ENCODE measurements at places on chromosomes 7 and 10.

- no peak for DNase-seq
These were observed 132.0 kb downstream of the RPS24 start for GRCh38 chr10:78165617-78166016.

DNA sequence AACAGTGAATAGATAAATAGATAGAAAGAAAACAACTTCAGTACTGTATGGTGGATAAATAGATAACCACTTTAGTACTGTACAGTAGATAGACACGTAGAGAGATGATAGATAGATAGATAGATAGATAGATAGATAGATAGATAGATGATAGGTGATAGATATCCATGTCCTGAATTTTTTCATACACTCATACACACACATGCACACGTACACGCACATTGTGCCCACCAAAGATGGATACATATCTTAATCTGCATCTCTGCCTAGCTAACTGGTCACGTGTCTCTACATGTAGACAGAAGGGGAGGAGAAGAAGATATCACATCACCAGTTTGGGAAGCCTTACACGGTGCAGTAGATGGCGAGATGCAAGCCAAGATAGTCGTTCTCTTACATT is 99.2 kb downstream of the ARID5B start:
- DNase-seq = no peak

DNA sequence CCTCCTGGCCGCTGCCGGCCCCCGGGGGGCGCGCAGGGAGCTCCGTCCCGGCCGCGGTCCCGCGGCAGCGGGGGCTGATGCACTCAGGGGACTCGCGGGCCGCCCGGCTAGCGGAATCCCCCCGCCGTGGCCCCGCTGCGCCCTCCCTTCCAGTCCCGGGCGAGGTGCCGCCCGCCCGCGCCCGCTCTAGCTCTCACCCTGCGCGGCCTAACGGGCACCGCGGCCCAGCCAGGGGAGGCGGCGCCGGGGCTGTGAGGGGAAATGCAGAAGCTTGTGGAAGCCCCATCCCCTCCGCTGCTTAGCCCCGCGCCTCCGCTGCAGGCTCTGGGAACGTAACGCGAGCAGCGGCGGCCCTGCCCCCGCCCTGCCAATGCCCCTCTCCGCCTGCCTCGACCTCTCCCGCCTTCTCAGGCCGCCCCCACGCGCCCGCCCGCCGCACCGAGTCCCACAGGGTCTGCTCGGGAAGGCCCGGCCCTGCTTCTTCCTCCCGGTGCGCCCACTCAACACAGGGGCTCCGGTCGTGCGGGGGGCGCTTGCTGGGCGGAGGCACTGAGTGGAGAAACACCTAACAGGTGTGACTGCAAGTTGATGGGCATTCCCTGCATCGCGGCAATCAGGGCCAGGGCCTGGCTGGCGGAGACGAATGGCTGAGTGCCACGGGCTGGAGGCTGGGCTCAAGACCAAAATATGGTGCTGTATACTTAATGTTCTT is 384 bp upstream of the TMEM229A start:
- DNase-seq = no peak

- no peak for DNase-seq
These were observed 42.7 kb upstream of the A1CF start for GRCh38 chr10:50928190-50928552.

DNA sequence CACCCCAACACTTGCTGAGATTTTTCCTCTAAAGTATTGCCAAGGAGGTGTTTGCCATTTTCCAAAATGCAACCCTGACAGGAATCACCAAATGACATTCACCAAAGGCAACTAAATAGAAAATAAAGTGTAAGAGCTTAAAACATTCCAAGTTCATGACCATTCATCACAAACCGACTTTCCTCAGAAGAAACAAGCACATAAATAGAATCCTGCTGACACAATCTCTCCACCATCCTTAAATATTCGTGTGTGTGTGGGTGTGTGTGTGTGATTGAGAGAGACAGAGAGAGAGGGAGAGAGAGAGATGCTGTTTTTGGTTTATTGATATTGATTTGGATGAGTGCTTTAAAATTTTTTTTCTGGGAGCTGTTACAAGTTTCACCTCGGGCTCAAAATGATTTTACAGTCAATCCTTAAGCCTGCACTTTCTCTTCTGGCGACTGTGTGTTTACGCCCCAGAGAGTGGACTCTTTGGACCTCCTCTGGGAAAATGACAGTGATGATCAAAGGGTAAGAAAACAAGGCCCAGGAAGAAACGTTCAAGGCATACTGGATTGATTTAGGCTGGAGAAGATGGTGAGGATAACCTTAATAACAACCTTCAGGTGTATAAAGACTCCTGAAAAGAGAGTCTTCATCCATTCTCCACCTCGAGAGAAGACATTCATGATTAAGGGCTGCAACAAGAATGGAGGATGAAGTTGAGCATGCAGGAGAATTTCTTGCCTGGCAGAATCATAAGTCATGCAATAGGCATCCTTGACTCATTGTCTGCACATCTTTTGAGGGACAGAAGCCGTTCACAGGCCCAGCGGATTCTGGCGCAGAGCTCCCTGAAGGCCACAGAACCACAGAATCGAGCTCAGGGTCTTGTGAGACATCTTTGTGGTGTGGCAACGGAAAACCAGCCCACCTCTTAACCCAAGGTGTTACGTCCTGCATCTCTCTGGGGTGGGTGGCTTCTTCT is 104.4 kb upstream of the FGFR2 start:
- no peak for DNase-seq

GRCh38 chr7:155534691-155535090 is 11.7 kb downstream of the CNPY1 start:
- DNase-seq = no peak

GRCh38 chr7:154726368-154726767 is 276.6 kb downstream of the PAXIP1 start:
- no peak for DNase-seq

DNA sequence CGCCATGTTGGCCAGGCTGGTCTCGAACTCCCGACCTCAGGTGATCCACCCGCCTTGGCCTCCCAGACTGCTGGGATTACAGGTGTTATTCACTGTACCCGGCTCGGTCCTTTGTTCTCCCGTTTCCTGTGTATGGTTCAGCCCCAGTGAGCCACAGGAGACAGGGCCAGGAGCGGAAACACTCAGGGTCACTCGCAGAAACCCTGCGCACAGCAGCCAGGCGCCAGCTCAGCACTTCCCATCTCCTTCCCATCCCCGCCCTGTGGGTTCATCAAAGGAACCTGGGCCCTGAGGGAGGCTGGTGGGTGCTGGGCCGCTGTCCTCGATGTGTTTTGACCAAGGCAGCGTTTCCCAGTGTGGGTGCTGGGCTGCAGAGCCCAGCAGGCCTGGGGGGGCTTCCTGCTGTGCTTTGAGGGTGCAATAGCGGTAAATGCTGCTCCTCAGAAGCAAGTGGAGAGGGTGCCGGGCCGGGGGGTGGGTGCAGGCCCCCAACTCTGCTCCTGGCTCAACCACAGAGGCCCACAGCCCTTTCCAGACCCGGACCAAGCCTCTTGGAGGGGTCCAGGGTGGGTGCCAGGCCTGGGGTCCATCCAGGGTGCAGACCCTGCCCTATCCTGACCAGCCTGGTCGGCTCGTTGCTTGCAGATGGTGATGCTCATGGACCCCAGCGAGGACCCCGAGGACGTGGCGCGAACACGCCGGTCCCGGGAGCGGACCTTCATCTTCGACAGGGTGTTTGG is 15.3 kb upstream of the CHST12 start:
- DNase-seq = no peak

DNA sequence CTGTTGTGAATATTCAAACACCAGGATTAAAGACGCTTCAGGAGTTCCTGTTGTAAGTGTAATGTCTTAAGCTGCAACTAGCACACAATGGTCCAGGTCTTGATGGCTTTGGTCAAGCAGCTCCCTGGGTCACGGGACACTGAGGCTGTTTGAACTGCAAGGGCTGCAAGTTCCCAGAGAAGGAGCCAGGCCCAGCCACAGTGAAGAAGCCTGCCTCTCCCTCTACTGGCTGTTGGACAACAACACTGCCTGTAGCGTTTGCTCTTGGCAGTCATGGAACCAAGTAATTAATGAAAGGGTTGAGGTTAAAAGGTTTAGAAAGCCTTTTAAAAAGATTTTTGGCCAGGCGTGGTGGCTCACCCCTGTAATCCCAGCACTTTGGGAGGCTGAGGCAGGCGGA is 31.9 kb upstream of the GUSB start:
- DNase-seq = peak; percentile 55

GRCh38 chr10:76086761-76087639 is 655.6 kb downstream of the LRMDA start:
- peak; percentile 12 for DNase-seq

DNA sequence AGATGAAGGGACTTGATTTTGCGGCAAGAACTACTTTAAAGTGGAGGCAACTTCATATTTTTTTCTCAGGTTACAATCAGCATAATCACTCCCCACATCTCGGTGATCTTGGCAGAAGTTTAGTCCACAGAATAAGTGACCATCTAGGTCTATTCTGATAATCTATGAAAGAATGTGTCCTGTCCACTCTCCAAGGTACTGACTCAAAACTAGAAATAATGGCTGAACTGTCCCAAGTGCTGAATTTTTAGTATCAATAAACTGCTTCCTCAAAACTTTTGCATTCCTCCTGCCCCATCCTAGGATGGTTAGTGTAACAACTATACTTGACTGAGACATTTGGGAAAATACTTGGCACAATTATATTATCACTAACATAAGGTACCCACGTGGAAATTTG is 10.9 kb upstream of the CHRM2 start:
- DNase-seq = no peak

- DNase-seq = no peak
These were observed 2.6 kb downstream of the MEST start for GRCh38 chr7:130494431-130494858.

GRCh38 chr10:132059760-132060508 is 5.8 kb upstream of the JAKMIP3 start:
- no peak for DNase-seq

DNA sequence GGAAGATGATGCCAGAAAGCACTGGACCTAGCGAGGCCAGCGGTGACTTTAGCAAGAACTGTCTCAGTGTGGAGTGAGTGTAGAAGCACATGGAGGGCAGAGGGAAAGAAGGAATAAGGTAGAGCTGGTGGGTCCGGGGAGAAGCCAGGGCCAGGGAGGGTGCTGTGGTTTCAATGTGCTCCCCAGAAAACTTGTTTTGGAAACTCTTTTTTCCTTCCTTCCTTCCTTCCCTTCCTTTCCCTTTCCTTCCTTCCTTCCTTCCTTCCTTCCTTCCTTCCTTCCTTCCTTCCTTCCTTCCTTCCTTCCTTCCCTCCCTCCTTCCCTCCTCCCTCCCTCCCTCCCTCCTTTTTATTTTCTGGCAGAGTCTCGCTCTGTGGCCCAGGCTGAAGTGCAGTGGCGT is 5.5 kb upstream of the RARRES2 start:
- DNase-seq = no peak

DNA sequence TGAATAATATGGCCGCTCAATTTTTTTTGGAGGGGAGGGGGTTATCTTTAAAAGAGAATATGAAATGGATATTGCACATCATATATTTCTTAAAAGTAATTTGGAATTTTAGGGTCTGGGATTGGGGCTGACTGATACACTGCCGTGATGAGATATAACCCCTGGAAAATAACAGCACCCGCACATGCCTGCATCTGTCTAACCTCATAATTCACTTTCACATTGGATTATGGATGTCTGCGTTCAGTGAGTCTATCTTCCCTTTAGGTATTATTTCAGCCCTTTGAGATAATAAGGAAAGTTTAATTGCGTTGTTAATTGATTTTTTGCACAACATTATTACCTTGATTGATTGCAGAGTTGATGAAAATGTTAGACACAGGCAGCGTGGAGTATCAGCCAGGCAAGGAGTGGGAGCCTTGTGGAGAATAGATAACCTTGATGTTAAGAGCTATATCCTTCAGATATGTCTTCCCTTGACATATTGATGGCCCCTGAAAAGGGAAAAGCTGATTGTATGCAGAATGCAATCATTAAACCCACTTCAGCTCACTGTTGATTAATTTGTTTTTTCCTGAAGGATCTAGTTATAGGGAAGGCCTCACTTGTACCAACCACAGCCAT is 1095.2 kb downstream of the KCNMA1 start:
- DNase-seq = no peak

- DNase-seq = peak; percentile 36
These were observed 5.4 kb upstream of the FAM170B start for GRCh38 chr10:49139028-49139845.

DNA sequence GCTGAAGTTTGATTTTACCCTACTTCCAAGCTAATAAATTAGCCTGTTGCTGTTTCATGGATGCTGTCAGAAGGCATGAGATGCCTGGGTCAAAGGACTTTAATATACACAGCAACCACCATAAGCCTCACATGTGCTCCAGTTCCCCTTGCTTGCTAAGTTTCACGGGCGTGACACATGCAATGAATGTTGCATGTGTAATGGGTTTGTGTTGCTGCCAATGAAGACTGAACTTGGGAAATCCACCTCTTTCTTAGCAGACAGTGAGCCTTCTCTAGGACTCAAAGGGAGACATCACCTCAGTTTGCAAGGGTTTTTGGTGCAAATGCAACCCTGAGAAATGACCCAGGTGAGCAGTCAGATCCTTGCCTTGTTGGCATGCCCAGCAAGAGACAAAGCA is 505.5 kb upstream of the PODXL start:
- peak; percentile 30 for DNase-seq

DNA sequence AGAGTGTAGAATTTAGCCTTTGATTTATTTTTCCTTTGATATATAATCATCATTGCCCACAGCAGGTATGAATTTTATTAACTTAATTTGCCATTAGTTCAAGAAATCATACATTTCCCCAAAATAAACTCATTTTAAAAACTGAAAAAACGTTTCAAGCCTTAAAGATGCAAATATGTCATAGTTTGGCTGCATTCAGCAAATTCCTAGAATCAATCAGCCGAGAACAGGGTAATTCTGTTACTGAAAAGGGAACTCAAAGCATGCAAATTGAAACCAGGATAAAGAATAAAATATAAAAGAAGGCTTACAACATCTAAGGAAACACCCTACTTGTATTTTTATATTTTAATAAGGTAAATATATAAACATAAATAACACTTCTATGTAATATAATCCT is 233.8 kb upstream of the PRKCQ start:
- peak; percentile 30 for DNase-seq

- DNase-seq = peak; percentile 35
These were observed 80.7 kb upstream of the EMX2 start for GRCh38 chr10:117461766-117462423.

DNA sequence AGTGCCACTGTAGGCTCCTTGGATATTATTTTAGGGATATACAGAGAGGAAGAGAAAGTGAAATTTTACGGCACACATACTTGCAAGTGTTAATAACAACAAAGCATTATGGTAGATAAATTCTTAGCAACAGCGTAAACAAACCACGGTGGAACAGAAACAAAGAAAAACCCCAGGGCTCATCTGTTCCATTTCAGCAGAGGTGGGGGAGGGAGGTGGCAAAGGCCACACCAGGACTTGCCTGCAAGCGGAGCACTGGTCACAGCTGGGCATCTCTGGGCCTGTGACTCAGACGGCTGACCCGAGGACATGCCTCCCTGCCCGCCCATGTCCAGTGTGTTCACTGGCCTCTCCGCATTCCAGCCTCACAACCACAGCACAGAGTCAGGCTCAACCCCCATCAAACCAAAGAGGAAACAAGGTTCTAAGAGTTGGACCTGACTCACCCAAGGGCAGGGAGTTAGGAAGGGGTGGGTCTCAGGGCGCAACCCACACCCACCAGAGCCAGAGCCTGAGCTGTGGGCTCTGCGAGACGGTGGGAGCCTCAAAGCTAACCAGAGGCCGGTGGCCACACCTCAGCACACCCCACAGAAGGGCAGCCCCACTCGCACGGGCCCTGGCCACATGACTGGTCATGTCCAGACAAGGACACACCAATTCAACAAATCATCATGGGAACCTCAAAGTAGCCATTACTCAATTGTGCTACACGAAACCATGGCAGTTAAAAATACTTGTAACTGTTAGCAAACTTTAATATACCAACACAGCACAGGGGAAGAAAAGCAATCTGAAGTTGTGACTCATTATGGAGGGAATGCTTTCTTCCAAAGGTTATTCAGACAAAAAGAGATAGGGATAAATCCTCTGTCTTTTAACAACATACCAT is 10.7 kb downstream of the ESYT2 start:
- peak; percentile 99 for DNase-seq

Measured in fibroblast of gingiva (primary cell).